Omental fat pad (tissue), 4 donors: ENCODE measurements at places on chromosomes 12 and 14. TPM values are rescaled to one million over a fixed set of nuclear protein-coding genes. Genes with fewer than 3 reads are reported as not detected.

DNA sequence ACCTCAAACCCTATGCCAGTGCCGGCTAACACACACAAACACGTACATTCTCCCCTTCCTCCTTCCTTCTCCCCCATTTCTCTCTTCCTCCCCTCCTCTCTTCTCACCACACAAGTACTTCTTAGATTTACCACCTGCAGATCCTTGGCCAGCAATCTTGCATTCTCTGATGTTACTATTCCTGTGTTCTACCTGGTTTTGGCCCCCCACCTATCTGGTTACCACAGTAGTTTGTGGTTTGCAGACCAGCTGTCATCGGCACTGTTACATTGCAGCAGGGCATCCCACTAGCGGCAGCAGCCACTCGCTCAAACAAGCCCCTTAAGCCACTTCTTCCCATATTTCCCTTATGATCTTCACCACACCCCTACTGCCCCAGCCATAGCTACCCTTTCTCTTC is 3.9 kb downstream of the ABHD4 start:
- no peak for DNase-seq

DNA sequence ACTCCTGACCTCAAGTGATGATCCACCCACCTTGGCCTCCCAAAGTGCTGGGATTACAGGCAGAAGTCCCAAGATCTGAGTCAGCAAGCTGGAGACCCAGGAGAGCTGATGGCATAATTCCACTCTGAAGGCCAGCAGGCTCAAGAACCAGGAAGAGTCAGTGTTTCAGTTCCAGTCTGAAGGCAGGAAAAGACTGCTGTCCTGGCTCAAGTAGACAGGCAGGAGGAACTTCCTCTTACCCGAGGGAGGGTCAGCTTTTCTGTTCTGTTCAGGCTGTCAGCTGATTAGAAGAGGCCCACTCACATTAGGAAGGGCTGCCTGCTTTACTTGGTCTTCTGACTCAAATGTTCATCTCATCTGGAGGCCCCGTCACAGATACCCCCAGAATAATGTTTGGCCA is 206.0 kb upstream of the MYL2 start:
- DNase-seq, result no peak

DNA sequence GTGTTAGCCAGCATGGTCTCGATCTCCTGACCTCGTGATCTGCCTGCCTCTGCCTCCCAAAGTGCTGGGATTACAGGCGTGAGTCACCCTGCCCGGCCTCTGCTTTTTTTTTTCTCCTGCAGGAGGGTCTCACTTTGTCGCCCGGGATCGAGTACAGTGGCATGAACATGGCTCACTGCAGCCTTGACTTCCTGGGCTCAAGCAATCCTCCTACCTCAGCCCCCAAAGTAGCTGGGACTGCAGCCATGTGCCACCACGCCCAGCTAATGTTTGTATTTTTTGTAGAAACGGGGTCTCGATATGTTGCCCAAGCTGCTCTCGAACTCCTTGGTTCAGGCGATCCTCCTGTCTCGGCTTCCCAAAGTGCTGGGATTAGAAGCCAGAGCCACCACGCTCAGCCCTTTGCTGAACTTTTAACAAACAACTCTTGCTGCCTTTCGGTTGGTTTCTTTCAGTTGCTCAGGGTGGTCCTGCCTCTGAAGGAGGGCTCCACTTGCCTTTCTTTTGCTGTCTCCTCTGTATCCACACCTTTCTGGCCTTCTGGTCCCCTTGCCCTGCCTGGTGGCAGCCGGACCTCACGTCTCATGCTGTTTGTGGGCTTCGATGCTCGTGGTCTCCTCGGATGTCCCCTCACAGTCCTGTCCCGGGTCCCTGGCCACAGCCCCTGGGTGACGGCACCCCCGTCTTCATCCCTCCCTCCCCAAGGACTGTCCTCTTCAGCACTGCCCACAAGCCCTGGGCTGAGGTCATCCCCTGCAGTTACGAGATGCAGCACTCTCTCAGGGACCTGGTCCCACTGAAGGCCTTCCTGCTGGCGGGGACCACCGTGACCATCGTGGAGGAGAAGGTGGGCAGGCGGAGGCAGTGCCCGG is 3.8 kb upstream of the B3GNT4 start:
- DNase-seq, result no peak

GRCh38 chr12:15356951-15357364 is 34.6 kb downstream of the PTPRO start:
- DNase-seq, result no peak

GRCh38 chr14:62896932-62897456 is 148.3 kb downstream of the KCNH5 start:
- no peak for DNase-seq

GRCh38 chr12:107526555-107527180 is 158.9 kb upstream of the PWP1 start:
- no peak for DNase-seq

- DNase-seq, result no peak
Observed at GRCh38 chr12:12070674-12071656, at the start of gene BCL2L14. BCL2L14 (plus strand) TSS chr12:12070939; CDS start chr12:12079306, 8,367 bp downstream.

- DNase-seq, result no peak
Observed at GRCh38 chr14:67721875-67722274, 20.2 kb downstream of the RDH12 start.

GRCh38 chr12:40209886-40210285 is 14.9 kb upstream of the LRRK2 start:
- no peak for DNase-seq

DNA sequence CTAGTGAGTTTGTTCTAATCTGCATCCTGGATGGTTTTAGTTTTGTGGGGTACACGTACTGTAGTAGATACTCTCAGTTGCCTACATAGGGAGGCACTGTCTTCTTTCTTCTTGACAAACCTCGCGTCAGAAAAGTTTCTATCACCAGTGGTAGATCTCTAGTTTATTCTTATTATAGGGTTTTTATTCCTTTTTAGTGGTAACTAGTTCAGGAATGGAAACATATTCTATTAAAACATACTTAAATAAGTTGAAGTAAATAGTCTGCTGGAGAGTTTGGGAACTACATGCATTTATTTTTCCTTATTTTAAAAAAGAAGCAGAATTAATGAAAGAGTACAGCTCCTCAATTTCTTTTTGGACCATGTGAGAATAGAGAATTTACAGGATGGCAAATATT is 33.6 kb upstream of the OR9K2 start:
- no peak for DNase-seq

DNA sequence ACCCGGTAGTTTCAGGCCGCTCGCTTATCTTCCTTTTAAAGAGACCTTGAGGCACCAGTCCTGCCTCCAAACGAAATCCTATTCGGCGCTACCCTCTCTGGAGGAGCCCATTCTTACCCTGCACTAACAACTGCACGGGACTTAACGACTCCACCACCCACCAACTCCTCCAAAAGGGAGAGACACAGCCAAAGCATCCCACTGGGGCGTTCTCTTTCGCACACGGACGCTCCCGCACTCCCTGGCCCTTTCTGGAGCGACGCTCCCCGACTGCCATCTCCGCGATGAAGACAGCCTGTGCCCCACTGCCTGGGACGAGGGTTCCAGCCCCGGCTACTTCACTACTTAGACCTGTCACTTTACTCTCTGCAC is 650 bp downstream of the GALC start:
- DNase-seq, result no peak

GRCh38 chr14:95078867-95079266 is 78.5 kb downstream of the DICER1 start:
- DNase-seq, result no peak

GRCh38 chr14:59852350-59852749 is 18.2 kb downstream of the RTN1 start:
- DNase-seq, result no peak

DNA sequence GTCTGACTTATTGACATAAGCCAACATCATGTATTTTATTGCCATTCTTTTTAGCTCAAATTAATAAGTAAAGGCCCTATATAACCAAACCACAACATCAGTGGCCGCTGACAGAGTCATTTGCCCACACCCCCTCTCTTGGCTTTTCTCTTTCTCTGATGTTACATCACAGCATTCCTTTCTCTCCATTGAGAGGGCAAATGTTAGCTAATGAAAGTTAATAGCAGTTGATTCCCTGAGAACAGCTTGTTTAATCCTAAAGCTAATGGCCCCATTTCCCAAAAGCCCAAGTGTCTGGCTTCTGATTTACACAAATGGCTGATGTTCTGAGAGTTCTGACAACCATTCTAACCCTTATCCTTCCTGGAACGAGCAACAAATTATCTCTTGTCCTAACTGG is 308.8 kb downstream of the SNAPC1 start:
- DNase-seq, result no peak

DNA sequence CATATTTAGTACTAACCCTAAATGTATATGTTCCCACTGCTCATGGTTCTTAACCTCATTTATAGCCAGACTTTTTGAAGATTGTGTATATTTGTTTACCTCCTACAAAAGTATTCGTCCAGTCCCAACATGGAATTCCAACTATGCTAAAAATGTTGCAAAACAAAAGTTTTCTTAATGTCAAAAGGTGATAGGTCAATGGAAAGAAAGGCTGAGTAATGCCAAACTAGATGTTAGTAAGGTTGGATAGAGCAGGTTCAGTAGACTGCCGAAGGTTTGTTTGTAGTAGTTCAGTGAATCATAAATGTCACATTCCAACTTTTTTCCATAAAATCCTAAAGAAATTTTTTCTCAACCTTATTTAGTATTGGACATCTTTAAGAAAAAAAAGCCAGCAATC is 874.5 kb downstream of the FLRT2 start:
- no peak for DNase-seq

GRCh38 chr12:105418821-105419291 is 88.4 kb downstream of the C12orf75 start:
- no peak for DNase-seq

GRCh38 chr12:66008985-66009384 is 121.6 kb downstream of the LLPH start:
- no peak for DNase-seq

DNA sequence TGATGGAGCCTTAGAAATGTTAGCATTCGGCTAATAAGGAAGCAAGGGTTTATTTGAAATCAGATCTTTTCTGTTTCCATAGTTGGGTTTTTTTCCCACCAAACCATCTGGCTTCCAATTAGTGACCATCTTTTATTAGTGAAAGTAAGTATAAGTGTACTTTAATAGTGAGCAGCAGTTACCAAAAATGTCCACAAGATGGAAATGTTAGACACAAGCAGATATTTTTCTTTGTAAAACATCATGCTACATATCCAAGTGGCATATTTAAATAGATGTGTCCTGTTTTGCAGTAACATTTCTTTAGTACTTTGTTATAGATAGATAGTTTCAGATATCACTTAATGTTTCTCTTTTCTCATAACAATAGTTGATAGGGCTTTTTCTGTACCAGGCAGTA is 28.8 kb downstream of the YEATS4 start:
- DNase-seq, result no peak

DNA sequence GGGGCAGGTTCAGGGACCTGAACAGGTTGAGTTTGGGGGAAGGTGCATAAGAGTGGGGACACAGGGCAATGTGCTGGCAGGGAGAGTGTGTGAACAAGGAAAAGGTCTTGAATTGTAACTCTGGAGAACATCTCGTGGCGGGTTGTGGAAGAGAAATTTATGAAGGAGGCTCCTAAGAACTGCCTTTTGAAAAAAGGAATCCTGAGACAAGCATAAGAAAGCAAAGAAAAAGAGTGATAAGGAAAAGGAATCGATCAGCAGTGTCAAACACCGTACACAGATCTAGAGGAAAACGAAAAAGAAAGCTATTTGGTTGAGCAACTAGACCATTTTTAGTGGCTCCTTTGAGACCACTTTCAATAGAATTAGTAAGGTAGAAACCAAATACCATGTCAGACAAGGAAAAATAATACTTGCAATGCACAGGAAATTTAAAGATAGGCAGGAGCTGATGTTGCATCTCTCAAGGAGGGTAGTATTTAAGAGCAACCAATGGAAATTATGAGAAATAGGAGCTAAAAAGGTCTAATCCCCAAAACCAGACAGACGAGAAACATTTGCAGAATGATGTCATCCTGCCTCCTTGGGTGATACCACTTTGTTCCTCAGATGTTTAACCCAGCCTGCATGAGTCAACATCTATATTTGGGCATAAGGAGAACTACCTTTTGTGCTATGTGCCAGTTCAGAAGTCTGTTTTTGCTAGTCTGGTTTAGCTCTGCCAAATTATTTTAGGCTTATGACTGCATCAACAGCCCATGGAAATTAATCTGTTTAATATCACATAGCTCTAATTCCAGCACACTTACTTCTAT is 64.5 kb upstream of the STK38L start:
- no peak for DNase-seq

- DNase-seq, result no peak
Observed at GRCh38 chr14:92924247-92924646, 1.3 kb downstream of the CHGA start.

The ACSS3 gene
- total RNA-seq, result 38.8 TPM

The PRMT5 gene
- total RNA-seq, result 48.3 TPM

The AICDA gene
- total RNA-seq, result not detected

The LRRC10 gene
- not detected for total RNA-seq

The SMOC1 gene
- 1.3 TPM for total RNA-seq

The NUAK1 gene
- 47.3 TPM for total RNA-seq

The TRHDE gene
- 34.8 TPM for total RNA-seq

The ZCCHC8 gene
- 38.5 TPM for total RNA-seq

The MANSC1 gene
- 16.7 TPM for total RNA-seq

The ERP29 gene
- 29.5 TPM for total RNA-seq

The KLHL33 gene
- 0.31 TPM for total RNA-seq

The ACOT4 gene
- total RNA-seq, result 3.0 TPM

The IAPP gene
- total RNA-seq, result not detected
